T-cell (primary cell): ENCODE measurements at places on chromosomes 11 and 22.

- no peak for DNase-seq
Observed at GRCh38 chr11:121104312-121104762, 3.3 kb downstream of the TECTA start.

DNA sequence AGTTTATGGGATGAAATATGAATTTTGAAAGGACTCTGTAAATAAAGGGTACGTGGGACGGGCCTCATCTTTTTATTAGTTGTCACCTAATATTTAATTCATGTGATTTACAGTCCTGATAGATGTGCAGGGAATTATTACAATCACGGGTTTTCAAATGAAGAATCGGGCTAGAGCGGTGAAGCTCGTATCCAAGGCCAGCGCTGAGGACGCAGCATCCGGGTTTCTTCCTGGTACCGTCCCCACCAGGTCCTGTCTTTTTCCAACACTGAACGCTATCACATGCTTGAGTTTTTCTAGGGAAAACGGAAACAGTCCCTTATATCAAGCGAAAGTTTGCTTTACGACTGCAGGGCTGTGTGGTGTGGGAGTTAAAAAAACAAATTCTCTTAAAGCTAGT is 787 bp downstream of the SMDT1 start:
- DNase-seq, result no peak

DNA sequence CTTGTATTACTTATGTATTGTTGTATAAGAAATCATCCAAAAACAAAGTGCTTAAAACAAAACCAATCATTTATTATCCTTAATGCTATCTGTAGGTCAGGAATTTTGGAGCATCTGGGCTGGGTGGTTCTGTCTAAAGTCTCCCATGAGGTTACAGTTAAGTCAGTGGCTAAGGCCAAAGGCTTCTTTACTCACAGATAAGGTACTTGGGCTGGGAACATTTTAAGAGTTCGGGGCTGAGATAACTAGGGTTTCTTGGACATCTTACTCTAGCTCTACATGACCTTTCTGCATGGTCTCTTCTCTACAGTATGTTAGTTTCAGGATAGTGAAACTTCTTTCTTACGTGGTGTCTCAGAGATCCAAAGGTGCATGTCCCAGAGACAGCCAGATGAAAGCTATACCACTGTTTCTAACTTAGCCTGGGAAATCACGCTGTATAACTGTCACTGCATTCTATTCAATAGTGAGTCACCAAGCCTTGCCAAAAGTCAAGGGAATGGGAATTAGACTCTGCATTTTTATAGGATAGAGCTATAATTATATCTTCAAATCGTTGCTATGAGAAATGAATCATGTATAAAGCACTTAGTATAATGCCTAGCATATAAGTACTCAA is 29.6 kb downstream of the SOX6 start:
- no peak for DNase-seq

- peak; percentile 26 for DNase-seq
Observed at GRCh38 chr11:121514432-121515334, 61.9 kb upstream of the SORL1-AS1 start.

GRCh38 chr11:122210367-122210997 is 94.5 kb upstream of the BLID start:
- DNase-seq, result no peak

DNA sequence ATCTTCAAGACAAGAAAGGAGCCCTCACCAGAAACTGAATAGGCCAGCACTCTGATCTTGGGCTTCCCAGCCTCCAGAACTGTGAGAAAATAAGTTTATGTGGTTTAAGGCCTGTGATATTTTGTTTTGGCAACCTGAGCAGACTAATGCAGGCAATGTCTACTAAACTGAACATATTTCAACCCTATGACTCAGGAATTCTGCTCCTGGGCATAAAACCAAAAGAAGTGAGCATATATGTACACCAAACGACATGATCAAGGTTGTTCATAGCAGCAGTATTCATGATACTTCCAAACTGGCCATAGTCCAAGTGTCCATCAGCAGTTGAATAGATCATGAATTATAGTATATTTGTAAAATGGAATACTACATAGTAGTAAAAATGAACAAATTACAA is 29.0 kb downstream of the CSNK2A3 start:
- no peak for DNase-seq

DNA sequence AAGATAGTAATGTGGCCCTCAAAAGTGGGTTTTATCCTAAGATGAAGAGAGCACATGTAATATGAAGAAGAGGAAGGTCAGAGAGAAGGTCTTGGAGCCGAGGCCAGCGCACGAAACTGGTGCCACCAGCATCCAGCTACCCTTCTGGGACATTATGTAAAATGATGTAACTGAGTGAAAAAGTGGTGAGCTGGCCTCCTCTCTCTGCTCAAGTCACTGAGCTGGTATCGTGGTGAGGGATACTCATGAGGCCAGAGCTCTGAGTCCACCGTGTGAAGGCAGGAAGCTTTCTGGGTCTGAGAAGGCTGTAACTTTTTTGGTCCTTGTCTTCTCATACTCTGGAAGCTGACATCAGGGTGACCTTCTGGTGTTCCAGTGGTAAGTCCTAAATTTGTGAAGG is 25.1 kb downstream of the RNF185 start:
- DNase-seq, result no peak

- no peak for DNase-seq
Observed at GRCh38 chr11:110571081-110571720, 141.0 kb downstream of the ARHGAP20 start.

DNA sequence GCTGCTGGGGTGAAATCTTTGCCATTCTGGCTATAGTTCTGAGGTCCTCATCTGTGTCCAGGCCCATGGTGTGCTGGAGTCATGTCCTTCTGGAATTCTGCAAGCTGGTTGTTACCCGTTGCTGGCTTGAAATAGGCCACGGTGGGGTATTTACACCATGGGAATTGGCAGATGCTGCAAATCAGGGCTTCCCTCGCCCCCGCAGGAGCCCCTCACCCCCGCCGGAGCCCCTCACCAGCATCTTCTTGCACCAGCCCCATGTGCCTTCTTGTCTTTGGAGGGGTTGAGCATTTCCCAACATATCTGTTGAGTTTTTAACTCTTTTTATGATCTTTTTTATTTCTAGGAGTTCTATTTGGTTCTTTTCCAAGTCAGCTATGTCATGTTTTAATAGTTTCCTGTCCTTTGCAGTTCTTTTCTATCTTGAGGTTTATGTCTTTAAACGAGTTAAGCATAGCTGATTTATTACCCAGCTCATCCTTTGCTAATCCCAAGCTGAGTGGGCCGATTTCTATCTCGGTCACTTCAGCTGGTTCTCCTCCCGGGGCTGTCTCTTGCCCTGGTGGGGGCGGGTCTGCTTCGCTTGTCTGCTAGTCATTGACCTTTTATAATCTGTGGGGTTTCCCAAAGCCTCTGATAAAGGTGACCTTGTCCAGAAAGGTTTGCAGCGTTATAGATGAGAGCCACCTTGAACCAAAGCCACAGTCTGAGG is 17.6 kb downstream of the ANO1 start:
- no peak for DNase-seq

DNA sequence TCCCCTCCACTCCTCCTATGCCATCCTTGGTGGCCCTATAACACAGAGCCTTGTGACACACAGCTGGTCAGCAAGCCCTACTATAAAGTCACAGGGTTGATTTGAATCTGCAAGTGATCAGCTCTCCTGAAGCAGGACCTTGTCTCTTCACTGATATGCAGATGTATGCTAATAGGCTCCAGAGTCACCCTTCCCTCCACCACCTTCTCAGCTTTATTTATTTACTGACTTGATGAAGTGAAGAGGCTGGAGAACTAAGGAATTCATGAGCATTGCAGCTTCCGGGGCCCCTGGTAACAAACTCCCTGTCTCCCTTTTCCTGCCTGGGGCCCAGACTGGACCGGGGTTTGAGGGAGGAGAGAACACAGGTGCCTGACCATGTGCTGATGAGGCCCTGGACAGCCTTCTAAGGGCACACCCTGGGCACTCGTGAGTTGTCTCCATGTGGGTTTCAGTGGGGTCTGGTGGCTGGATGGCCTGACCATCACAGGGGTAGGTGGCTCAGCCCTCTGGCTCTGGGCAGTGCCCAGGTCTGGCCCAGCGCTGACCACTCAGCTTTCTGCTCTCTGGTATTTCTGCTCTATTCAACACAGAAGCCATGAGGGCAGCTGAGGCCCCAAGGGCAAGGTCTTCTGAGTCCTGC is 307.5 kb downstream of the NTM start:
- DNase-seq, result no peak

DNA sequence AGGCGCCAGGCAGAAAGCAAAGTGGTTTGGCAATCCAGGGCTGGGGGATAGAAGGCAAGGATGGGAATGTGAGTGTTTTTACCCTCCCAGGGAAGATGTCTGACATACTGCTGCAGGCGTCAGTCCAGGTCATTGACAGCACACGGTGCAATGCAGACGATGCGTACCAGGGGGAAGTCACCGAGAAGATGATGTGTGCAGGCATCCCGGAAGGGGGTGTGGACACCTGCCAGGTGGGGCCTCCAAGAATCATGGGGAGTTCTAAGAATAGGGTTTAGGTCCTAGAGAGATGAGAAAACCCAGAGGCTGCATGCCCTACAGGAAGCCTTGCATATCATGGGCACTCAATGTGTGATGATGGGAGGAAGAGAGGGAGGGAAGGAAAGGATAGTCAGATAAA is 28.3 kb upstream of the SMIM35 start:
- no peak for DNase-seq

- DNase-seq, result no peak
Observed at GRCh38 chr22:24176630-24177029, 4.7 kb upstream of the SUSD2 start.

- no peak for DNase-seq
Observed at GRCh38 chr11:61757213-61757862, 4.9 kb downstream of the MYRF start.

DNA sequence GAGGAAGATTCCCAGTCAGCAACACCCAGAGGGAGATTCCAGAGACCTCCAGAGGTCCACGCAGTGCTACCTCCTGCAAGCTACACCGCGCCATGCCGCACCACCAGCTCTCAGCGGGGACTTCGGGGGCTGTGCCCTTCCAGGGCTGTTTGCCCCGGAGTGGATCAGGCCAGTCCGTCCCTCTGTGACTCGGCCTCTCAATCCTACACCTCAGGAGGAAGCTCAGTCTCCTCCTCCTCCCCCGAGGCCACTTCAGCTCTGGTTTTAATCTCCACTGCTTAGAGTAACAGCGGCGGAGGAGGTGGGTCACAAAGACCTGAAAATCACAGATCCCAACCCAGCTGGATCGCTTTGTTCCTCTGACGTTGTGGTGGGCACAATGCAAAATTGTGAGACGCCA is 68.6 kb downstream of the PHF21B start:
- DNase-seq, result no peak

DNA sequence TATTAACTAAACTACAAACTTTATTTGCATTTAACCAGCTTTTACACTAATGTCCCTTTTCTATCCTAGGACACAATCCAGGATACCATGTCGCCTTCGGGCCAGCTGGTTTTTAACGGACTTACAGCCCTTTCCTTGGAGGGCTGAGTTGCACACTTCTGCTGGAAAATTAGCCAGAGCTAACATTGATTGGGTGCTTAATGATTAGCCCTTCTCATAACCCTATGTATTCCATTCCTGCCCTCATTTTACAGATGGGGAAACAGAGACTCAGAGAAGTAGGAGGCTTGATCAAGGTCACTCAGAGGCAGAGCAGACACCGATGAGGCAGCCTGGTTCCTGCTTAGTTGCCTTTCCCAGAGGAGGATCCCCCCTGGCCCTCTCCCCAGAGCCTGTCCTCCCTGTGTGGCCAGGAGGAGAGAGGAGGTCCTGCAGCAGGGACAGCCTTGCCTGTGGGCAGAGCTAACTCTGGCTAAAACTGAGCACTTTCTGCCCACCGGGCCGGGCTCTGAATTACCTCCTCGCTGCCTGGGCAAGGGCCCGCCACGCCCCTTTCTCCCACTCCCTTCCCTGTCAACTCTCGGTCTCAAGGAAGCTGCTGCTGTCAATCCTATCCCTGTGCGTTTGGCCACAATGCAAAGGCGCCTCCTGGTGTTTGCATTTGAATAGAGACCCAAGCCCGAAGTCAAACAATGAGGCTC is 59.6 kb upstream of the PAX6 start:
- no peak for DNase-seq

DNA sequence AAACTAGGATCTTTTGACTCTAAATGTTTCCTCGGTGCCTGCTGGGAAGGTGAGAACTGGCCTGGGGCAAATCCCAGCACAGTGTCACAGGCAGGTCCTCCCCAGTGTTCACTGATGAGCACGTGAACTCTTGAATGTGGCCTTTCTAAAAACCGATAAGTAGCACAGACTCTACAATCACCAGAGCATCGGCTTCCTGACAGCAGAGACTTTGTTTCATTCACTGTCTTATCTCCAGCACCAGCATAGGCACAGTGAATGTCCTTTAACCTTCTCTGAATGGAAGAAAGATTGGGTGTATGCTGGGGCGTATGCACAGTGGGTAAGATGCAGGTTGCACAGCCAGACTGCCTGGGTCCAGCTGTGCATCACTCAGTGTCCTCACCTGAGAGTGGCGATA is 59.3 kb upstream of the EIF3D start:
- no peak for DNase-seq

- DNase-seq, result no peak
Observed at GRCh38 chr22:35506259-35506570, 34.4 kb upstream of the RASD2 start.

- peak; percentile 19 for DNase-seq
Observed at GRCh38 chr11:96062134-96062533, 138.2 kb upstream of the MTMR2 start.

- DNase-seq, result no peak
Observed at GRCh38 chr11:21908211-21908610, 284.7 kb upstream of the ANO5 start.

DNA sequence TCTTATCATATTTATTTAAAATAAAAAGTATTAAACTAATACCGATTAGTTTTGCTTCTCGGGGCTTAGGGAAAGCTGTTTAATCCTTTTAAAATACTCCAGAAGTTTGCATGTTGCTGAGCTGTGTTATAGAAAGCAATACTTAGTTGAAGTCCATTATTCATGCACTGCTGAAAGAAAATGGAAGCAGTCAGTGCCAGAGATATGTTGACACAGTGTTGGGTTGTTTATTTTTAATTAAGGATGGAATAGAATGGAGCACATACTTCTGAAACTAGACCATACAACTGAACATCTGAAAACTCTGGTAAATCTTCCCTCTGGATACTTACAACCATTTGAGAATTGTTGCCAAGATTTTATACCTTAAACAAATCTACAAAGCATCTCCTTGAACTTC is 282.7 kb upstream of the CCDC179 start:
- no peak for DNase-seq

GRCh38 chr22:17429516-17429915 is 60.3 kb downstream of the CECR2 start:
- no peak for DNase-seq

GRCh38 chr11:104763930-104764709 is 134.1 kb downstream of the CASP12 start:
- DNase-seq, result no peak

GRCh38 chr11:109858152-109858551 is 235.0 kb upstream of the ZC3H12C start:
- DNase-seq, result no peak

- no peak for DNase-seq
Observed at GRCh38 chr11:129331217-129331616, 44.4 kb upstream of the BARX2 start.

GRCh38 chr11:95081010-95081409 is 8.6 kb upstream of the ENDOD1 start:
- DNase-seq, result no peak
